ENCODE measurements at places on chromosomes 3 and 15.

DNA sequence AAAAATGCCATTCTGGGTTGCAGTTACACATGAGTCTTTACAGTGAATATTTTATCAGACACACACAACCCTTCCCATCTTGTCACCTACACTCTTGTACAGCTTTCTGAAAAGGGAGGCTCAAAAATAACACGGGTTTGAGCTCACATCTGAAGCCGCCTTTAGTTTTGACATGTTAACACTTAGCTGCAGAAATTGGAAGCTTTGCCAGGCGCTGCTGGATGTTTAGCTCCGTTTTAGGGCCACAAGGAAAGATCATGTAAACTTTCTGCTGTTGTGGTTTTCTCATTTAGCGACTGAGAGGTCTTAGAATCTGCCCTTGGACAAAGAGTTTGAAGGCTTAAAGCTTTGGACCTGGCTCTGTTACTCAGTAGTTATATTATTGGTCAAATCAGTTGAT, 120.1 kb downstream of the OXNAD1 start:
- no peak for DNase-seq

DNA sequence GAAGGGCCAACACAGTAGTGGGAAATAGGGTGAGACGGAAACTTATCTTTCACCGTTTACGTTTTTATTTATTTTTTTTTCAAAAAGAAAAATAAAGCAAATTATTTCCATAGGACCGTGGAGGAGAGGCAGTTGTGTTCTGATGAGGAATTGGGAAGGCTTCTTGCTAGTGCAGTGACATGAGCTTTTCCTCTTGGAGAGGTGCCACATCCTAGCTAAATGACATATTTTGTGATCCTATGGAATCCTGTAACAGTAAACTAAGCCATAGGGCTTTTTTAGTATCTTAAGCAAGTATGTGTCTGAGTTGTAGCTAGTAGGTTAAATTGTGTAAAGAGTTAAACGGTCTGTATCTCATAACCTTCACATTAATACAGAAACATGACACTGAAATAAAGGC, 609.9 kb downstream of the RBMS3 start:
- DNase-seq: no peak

GRCh38 chr3:144629381-144629780, 657.8 kb downstream of the DIPK2A start:
- no peak for DNase-seq

DNA sequence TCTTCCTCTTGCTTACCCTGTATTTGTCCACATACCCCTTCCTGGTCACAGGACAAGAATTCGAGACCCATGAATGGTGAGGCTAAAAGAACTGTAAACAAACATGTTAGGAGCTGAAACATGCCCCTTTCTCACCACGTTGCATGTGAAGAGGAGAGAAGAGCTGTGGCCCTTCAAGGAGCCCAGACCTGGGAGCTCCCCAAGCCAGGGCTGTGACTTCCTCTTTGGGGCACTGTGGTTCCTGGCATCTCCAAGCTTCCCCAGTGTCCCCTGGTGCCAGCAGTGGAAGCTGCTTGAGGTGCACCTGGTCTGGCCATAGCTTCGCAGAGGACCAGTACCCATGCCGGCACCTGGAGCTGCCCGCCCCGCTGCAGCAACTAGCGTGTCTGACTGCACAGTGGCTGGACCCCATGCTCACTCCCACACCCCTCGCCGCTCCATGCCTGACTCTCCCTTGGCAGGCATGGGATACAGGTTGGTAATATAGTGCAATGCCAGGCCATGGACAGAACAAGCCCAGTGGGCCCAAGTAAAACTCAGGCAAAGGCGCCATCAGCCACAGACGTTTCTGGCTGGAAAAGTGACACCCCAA, 9.9 kb downstream of the SPCS1 start:
- DNase-seq: no peak

DNA sequence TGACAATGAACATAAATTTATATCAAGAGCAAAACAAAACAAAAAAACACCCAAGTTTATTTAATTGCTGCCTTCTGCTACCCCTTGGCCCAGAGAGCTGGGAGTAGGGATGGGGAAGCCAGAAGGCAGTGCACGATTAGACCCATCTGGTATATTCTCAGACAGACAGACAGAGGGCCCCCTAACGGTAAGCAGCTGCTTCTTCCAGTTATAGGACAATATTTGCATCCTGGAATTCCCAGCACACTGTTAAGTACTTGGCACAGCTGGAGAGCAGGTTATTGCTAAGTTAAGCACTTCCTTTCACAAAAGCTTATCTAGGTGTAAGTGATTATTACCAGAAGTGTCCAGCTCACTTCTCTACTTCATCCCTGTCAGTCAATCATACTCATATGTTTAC, 39.3 kb downstream of the C2CD4B start:
- peak; percentile 28 for DNase-seq

- no peak for DNase-seq
Measured at GRCh38 chr3:49529567-49529966, 24.7 kb upstream of the BSN start.

DNA sequence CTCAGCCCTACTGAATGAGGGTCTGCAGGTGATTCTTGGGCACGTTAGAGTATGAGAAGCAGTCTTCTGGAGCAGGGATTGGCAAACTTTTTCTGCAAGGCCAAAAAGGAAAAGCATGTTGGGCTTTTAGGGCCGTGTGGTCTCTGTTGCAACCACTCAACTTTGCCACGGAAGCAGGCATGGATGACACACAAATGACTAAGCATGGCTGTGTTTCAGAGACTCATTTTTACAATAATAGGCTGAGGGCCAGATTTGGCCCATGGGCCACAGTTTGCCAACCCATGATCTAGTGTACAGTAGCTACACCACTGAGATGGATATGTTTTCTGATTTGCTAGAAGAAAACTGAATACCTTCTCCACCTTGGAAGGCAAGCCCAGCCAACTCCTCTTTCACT, 66.1 kb upstream of the PRICKLE2 start:
- DNase-seq: no peak

- DNase-seq: no peak
Measured at GRCh38 chr15:67495585-67495984, 25.3 kb upstream of the C15orf61 start.

GRCh38 chr3:106088899-106089298, 220.1 kb upstream of the CBLB start:
- DNase-seq: no peak

DNA sequence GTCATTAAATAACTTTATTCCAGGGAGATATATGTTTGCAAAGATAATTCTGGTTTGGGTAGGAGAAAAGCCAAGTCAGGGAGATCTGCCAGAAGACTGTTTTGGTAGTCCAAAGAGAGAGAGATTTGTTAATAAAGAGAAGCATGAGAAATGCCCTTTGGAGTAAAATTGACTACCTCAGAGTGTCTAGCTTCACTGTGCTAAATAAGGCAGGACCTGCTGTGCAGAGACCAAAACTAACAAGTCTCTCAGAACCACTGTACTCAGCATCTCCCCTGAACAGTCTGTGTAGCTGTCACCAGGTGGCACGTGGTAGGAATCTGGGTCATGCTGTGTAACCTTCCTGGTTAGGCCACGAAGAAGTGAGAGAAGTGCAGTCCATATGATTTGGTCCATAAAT, 31.6 kb upstream of the SLC35G2 start:
- peak; percentile 40 for DNase-seq

- no peak for DNase-seq
Measured at GRCh38 chr15:65055201-65055870, 10.1 kb downstream of the SLC51B start.

DNA sequence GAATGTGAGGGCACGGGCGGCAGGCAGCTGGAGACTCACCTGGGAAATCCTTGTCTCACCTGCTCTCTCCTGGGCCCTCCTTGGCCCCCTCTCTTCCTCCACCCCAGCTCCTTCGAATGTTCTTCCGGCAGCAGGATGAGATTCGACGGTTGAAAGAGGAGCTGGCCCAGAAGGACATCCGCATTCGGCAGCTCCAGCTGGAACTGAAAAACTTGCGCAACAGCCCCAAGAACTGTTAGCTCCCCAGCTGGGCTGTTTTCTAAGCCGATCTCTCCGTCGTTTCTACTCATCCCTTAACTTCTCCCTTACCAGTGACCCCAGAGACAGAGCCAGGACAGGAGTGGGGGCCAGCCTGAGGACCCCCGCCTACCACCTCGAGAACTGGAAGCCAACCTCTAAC, 95.0 kb downstream of the ANP32A start:
- no peak for DNase-seq

GRCh38 chr15:69524814-69525213, 72.2 kb downstream of the RPLP1 start:
- DNase-seq: no peak

DNA sequence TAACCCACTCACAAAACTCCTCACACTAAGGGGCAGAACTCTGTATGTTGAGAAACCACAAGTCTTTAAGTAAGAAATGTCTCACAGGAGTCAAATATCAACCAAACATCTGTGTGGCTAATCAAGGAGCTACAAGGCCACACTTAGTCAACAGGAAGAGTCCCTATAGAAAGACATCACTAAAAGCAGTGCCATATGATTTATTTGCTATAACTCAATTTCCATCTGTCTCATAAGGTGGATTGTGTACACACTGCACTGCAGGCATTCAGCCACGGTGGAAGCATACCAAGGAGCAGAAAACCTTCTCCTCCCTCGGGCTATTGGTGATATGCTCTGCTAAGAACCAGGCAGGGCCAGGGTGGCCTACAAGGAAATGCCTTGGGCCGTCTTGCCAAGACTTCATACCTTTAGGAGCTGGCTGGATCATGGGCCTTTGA, 197.6 kb upstream of the CFAP20DC start:
- no peak for DNase-seq

- DNase-seq: no peak
Measured at GRCh38 chr3:182738583-182739411, 54.5 kb upstream of the ATP11B start.

- DNase-seq: no peak
Measured at GRCh38 chr3:11422291-11422690, 150.1 kb downstream of the ATG7 start.

- no peak for DNase-seq
Measured at GRCh38 chr3:59006634-59007517, 42.9 kb downstream of the CFAP20DC start.

- DNase-seq: no peak
Measured at GRCh38 chr3:142278451-142278850, 53.1 kb upstream of the GK5 start.

GRCh38 chr3:18354701-18355100, 70.4 kb downstream of the SATB1 start:
- no peak for DNase-seq

GRCh38 chr3:53113293-53114010, 16.8 kb downstream of the RFT1 start:
- no peak for DNase-seq

- DNase-seq: no peak
Measured at GRCh38 chr15:98580572-98580971, 67.8 kb upstream of the IGF1R start.

DNA sequence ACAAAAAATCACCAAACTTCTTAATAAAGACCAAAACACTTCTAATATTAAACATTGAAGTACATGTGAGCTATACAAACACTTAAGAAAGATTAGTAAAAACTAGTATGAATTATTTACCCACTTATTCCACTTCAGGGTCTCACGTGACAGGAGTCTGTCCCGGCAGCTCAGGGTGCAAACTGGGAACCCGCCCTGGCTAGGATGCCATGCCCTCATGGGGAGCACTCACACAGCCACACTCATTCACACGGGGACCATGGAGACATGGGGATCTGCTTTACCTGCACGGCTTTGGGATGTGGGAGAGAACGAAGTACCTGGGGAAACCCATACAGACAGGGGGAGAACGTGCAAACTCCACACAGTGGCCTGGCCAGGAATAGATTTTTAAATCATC, 179.3 kb upstream of the UBE3A start:
- DNase-seq: no peak

GRCh38 chr15:25700916-25701315, 162.2 kb downstream of the ATP10A start:
- no peak for DNase-seq

DNA sequence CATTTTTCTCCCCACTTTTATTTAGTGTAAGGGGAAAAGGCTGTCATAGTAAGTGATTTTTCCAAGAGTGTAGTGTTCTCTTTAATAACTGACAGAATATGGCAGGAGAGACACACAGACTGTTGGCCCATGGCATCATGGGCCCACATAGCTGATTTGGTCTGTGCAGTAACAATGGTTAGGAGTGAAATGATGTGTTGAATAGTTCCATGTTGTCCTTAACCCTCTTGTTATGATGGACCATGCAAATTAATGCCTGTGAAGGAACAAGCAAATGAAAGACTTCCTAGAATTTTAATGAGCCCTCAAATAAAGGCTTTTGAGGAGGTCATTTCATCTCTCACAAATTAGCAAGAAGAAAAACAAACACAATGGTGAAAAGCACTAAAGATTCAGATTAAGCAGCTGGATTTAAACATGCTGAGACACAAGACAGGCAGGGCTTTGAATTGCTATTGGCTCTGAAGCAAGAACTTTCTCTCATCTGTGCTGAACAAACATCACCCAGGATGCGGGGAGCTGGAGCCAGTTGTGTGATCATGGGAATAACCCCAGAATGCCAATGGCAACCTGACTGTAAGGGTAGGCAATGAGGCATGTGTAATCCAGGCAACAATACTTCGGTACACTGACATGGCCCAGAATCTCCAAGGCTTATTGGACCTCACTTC, 136.7 kb upstream of the VEPH1 start:
- no peak for DNase-seq

- DNase-seq: no peak
Measured at GRCh38 chr15:89187986-89188514, 33.3 kb downstream of the RLBP1 start.

GRCh38 chr15:28861031-28861534, 12.6 kb upstream of the GOLGA6L7 start:
- DNase-seq: no peak

GRCh38 chr15:97567411-97567810, 393.1 kb upstream of the ARRDC4 start:
- no peak for DNase-seq

- no peak for DNase-seq
Measured at GRCh38 chr15:62934236-62934971, 108.1 kb upstream of the TPM1 start.

- peak; percentile 61 for DNase-seq
Measured at GRCh38 chr3:31253782-31254181, 278.9 kb upstream of the STT3B start.

GRCh38 chr3:188788621-188789081, 383.1 kb upstream of the TPRG1 start:
- DNase-seq: no peak

DNA sequence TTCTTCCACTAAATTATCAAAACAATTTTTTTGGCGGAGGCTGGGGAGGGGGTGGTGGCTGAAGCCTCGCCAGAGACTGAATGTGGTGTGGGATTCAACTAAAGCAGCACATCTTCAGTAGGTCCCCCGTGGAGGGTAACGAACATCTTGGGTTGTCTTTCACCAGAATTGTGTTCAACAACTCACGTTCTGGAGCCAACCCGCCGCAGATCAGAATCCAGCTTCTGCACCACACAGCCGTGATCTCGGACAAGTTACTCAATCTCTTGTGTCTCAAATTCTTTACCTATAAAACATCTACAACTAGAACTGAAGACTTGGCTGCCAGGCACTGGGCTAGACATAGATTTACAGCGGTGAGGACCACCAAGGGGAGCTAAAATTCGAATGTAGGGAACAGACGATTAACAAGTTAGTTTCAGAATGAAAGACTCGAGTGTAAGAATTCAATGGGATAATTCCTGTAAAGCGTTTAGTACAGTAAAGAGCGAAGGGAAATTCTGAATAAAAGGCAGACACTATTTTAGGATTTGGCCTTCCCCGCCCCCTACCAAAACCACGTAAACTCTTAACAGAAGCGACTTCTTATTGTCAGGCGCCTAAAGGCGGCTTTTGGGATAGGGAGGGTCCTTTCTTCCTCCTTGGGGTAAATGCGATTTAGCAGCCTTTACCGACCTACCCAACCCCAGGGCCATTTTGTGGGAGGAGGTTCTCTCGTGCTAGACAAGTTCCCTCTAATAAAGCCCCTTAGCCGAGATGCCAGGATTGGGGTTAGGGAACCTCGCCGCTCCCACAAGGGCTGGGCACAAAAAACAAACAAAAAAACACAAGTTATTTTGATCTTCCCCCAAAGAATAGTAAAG, 697 bp upstream of the RAB5A start:
- DNase-seq: peak; percentile 74

All from OCI-M1 (cell line).